ENCODE measurements at places on chromosomes 6 and 20.

GRCh38 chr6:151412909-151413308 is 21.6 kb upstream of the ZBTB2 start:
- no peak for DNase-seq

GRCh38 chr6:18893540-18894269 is 506.6 kb downstream of the RNF144B start:
- DNase-seq: no peak

DNA sequence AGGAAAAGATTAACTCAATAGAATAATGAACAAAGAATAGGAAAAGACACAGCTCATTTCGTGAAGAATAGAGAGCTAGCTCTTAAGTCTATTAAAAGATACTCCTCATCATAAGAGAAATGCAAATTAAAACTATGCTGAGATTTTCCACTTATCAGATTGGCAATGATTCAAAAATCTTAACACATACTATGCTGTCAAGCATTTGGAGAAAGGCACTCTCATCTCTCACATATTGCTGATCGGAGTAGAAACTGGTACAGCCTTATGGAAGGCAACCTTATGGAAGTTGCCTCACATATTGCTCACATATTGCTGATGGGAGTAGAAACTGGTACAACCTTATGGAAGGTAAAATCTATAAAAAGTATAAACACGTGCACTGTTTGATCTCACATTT is 21.4 kb upstream of the PLAGL1 start:
- DNase-seq: no peak

- no peak for DNase-seq
These were observed 51.5 kb downstream of the BMP7 start for GRCh38 chr20:57214948-57215347.

DNA sequence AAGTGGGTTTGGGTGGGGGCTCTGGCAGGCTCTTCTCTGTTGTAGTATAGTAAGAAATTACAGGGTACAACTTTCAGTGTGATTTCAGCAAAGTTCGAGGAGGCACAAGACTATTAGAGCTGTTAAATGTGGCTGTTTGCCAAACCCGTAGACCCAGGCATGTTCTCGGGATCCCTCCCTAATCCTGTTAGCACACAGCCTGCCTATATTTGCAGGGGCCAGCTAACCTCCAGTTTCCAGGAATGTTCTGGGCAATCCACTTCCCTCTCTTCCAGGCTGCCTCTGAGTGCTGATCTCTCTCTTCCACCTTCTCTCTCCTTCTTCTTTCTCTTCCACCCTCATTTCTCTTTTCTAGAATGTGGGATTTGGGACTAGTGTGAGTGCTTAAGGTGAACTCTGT is 34.8 kb upstream of the ZFP64 start:
- DNase-seq: no peak

DNA sequence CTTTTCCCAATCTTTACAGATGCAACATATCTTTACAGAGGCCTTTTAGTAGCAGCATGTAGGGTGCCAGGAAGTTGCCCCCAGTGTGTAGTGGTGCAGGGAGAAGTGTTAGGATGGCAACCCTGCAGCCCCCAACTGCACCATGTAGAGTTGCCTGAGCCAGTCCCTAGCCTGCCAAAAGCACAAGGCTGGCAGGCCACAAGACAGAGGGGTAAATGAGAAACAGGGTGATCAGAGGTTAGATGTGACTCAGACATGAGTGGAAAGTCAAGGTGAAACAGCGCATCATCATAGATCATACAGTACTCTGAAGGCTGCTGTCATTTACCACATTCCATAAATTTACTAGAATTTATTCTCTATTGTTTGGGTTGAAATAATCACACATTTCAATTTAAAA is 467.5 kb downstream of the PRKN start:
- DNase-seq: no peak

DNA sequence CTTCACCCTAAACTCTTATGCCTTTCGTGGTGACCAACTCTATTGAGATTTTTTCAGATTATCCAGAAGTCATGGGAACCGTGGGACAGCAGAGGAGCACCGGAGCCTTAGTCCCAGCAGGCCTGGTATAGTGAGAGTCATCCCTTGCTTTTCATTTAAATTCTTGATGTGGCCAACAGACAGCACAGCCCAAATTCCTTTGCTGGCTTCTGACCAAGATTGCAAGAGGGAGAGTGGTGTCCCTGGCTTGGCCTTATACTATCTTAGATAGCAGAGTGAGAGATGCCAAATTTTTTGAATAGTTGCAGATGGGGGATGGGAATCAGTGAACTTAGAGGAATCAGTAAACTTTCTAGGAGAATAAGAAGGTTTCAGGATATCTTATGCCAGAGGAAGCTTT is 7.8 kb downstream of the STX11 start:
- no peak for DNase-seq

GRCh38 chr20:45290677-45291355 is 15.8 kb upstream of the RBPJL start:
- DNase-seq: peak; percentile 52

DNA sequence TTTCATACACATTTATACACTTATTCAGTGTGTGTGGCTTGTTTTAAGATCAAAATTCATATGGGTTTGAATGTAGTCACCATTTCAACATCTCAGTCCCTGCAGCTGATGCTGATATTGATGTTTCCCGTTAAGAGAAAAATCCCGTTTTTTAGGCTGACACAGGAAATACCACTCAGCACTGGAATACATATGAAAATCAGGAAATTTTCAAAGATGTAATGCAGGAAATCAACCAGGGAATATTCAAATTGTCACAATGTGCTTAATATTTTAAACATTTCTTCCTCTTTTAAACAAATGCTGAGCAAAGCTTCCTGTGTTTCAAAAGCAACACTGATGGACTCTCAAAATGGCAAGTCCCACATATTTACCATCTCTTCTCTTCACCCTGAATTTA is 94.5 kb upstream of the MARCKS start:
- no peak for DNase-seq

GRCh38 chr6:147507162-147508041 is 1.1 kb upstream of the SAMD5 start:
- DNase-seq: no peak

DNA sequence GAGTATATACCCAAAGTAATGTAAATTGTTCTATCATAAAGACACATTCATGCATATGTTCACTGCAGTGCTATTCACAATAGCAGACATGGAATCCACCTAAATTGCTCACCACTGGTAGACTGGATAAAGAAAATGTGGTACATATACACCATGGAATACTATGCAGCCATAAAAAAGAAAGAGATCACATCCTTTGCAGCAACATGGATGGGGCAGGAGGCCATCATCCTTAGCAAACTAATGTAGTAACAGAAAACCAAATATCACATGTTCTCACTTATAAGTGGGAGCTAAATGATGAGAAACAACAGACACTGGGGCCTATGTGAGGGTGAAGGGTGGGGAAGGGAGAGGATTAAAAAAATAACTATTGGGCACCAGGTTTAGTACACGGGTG is 11.5 kb upstream of the TMEM200A start:
- no peak for DNase-seq

- DNase-seq: no peak
These were observed 477.2 kb downstream of the EYS start for GRCh38 chr6:65229825-65230224.

GRCh38 chr6:2021713-2022125 is 223.7 kb downstream of the GMDS start:
- DNase-seq: no peak

DNA sequence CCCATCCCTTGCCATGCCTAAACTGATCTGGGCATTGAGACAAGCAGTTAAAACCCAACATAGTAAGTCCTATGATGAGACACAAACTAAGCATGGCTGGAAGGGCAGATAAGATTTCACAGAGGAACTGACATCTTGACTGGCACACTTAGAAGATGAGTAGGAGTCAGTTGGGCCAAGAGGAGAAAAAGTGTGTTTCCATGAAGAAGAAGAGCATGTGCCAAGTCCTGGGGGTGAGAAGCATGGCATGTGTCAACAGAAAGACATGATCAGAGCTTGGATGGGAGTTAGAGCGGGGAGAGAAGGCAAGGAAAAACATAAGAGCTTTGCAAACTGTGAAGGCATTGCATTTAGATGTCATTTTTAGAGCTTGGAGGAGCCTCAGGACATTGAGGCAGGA is 68.0 kb downstream of the ESR1 start:
- DNase-seq: no peak

DNA sequence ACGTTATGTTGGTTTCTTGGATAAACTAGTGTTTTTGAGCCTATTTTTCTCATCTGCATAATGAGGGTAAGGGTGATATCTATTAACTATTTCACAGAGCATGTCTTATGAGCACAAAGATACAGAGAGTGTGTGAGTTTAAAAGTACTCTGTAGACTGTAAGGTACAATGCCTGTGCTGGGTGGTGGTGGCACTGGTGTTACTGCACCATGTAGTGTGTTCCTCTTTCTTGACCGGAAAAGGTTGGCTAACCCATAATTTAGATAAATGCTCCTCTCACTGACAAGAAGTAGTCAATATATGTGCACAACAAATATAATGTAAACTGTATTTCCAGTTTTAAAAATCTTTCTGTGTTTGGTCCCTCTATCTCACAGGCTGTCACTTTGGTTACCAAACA is 116.2 kb upstream of the MMS22L start:
- no peak for DNase-seq

GRCh38 chr6:19999319-20000191 is 162.4 kb downstream of the ID4 start:
- no peak for DNase-seq

DNA sequence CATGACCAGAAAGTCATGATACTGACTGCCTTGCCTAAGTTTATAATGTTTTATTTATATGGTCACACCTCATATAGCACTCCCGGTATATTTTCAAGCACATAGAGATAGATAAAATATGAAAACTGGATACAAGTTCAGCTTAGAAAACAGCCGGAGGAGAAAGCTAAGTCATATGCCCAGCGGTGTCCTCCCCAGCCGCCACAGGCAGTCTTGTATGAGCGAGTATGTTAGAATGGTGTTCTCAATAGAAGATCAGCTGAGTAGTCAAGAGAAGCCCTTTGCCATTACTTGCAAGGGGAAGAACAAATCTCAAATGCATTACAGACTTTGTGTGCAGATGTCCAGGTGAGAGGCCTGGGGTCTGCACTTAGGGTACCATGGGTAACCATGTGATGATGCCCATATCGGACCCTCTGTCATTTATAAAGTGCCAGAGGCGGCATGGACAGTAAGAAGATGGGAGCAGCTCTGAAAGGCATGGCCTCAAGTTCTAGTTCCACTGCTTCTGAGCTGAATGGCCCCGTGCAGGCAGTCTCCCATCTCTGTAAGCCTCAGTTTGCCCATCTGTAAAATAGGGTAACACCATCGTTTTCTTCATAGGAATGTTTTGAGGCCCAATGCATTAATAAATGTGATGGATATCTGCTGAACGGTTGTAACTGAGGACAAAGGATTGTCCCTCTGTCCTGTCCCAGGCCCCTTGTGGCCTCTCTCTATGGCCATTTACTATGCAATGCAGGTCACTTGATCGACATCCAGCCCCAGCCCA is 195.7 kb upstream of the SNX9 start:
- DNase-seq: no peak

- DNase-seq: no peak
These were observed 6.8 kb downstream of the GCM2 start for GRCh38 chr6:10875026-10875425.

- no peak for DNase-seq
These were observed 92.1 kb upstream of the NEDD9 start for GRCh38 chr6:11324453-11325015.

- DNase-seq: no peak
These were observed 2.3 kb upstream of the SLC22A2 start for GRCh38 chr6:160260803-160261450.

- DNase-seq: no peak
These were observed 23.2 kb upstream of the YWHAB start for GRCh38 chr20:44862286-44862685.

DNA sequence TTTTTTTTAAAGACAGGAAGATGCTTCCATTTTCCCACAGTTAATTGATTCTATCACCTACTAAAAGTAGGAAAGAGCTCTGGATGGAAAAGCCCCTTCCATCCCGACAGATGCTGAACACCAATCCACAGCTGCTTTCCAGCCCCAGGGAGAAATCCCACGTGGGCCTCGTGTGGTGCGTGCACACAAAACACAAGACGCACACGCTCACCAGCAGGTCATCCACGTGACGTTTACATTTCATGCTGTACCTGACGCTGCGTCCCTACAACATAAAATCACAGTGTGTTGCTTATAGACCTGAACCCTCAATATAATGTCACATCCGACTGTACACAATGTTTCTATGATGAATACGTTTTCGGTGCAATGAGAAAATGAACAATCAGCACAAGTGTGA is 50.2 kb upstream of the DACT2 start:
- no peak for DNase-seq

DNA sequence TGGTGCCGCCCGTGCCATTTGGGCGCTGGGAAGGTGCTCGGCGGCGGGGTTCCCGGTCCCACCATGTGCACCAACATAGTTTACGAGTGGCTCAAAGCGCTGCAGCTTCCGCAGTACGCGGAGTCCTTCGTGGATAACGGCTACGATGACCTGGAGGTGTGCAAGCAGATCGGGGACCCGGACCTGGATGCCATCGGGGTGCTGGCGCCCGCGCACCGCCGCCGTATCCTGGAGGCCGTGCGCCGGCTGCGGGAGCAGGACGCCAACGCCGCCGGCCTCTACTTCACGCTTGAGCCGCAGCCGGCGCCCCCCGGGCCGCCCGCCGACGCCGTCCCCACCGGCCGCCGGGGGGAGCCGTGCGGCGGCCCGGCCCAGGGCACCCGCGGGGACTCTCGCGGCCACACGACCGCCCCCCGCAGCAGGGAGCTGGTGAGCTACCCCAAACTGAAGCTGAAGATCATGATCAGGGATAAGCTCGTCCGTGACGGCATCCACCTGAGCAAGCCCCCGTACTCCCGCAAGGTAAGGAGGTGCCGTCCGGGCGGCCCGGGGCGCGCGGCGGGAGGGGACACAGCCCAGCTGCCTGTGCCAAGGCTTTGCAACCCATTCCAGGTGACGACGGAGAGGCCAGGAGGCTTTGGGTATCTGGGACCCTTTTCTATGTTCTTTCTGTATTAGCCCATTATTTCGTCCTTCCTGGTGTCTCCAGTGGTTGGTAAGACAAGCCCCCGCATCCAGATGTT is 547 bp downstream of the SAMD5 start:
- DNase-seq: no peak

DNA sequence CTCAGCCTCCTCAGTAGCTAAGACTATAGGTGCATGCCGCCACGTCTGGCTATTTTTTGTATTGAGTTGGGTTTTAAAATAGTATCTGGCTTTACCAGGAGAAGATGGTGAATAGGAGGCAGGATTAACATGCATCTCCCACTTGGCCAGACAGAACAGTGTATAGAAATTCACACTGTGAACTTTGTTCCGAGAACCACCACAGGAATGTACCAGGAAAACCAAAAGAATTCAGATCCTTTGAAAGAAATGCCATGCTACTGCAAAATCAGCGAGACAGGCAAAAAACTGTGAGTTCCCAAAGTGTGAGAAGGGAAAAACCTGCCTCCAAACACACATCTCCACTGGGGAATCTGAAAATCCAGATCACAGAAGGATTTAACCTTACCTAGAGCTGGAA is 327.6 kb downstream of the NKAIN2 start:
- DNase-seq: no peak

Measured in stimulated activated CD4-positive, alpha-beta T cell treated with anti-CD3 and anti-CD28 coated beads, Interleukin-1b, Interleukin-23, amount 100 ng/mL, for 1 hour (primary cell).